Naive B cell (primary cell): ENCODE measurements at places on chromosomes 6 and 20.

DNA sequence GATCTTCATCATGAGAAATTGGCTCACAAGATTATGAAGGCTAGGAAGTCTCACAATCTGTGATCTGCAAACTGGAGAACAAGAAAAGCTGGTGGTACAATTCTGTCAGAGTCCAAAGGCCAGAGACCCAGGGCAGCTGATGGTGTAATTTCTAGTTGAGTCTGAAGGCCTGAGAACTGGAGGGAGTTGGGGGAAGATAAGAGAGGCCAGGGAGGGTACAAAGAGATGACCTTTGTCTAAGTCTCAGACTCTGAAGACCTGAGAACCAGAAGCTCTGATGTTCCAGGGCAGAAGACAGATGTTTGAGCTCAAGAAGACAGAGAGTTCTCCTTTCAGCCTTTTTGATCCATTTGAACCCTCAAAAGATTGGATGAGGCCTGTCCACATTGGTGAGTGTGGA, 280.6 kb downstream of the HDGFL1 start:
- no peaks in the 10 kb centered on the region for H3K36me3 ChIP-seq
- no peak overlapping the region for H3K4me3 ChIP-seq
- no peaks in the 10 kb centered on the region for H3K4me1 ChIP-seq

GRCh38 chr6:30102970-30103871, 9.7 kb downstream of the TRIM31 start:
- H3K4me3 ChIP-seq, result peak overlapping the region; percentile 84
- peaks cover 35% of the 10 kb centered on the region for H3K4me1 ChIP-seq
- DNase-seq, result peak; percentile 77
- peak overlapping the region; percentile 72 for H3K27ac ChIP-seq
- H3K36me3 ChIP-seq, result no peaks in the 10 kb centered on the region

- H3K27ac ChIP-seq, result no peak overlapping the region
- DNase-seq, result no peak
- H3K36me3 ChIP-seq, result no peaks in the 10 kb centered on the region
- no peaks in the 10 kb centered on the region for H3K4me1 ChIP-seq
Measured at GRCh38 chr6:113339209-113339608, 517.9 kb upstream of the MARCKS start.

- peaks cover 35% of the 10 kb centered on the region for H3K4me1 ChIP-seq
- DNase-seq, result peak; percentile 51
- H3K27ac ChIP-seq, result no peak overlapping the region
- H3K36me3 ChIP-seq, result no peaks in the 10 kb centered on the region
- H3K27me3 ChIP-seq, result peaks cover 13% of the 10 kb centered on the region
Measured at GRCh38 chr6:157381631-157382621, 936 bp downstream of the ZDHHC14 start.

- DNase-seq, result no peak
- H3K27ac ChIP-seq, result no peak overlapping the region
- peaks cover 10% of the 10 kb centered on the region for H3K27me3 ChIP-seq
- no peak overlapping the region for H3K4me3 ChIP-seq
- H3K36me3 ChIP-seq, result no peaks in the 10 kb centered on the region
- peaks cover 4% of the 10 kb centered on the region for H3K4me1 ChIP-seq
Measured at GRCh38 chr6:47353871-47354270, 44.2 kb upstream of the TNFRSF21 start.

- peaks cover 8% of the 10 kb centered on the region for H3K4me1 ChIP-seq
- peak overlapping the region; percentile 87 for H3K4me3 ChIP-seq
- H3K27me3 ChIP-seq, result peaks cover 53% of the 10 kb centered on the region
Measured at GRCh38 chr20:51156041-51156982, 133.4 kb upstream of the KCNG1 start.

- H3K4me1 ChIP-seq, result peaks cover 4% of the 10 kb centered on the region
- no peak overlapping the region for H3K4me3 ChIP-seq
- H3K27ac ChIP-seq, result no peak overlapping the region
- H3K27me3 ChIP-seq, result peaks cover 57% of the 10 kb centered on the region
Measured at GRCh38 chr6:166662690-166663089, 35.6 kb upstream of the RPS6KA2 start.

- no peaks in the 10 kb centered on the region for H3K36me3 ChIP-seq
- H3K4me3 ChIP-seq, result no peak overlapping the region
- H3K27ac ChIP-seq, result peak overlapping the region; percentile 76
- peaks cover 39% of the 10 kb centered on the region for H3K27me3 ChIP-seq
- H3K4me1 ChIP-seq, result peaks cover 15% of the 10 kb centered on the region
Measured at GRCh38 chr6:29564875-29565274, 5.3 kb upstream of the UBD start.

- no peaks in the 10 kb centered on the region for H3K4me1 ChIP-seq
- peaks cover 19% of the 10 kb centered on the region for H3K36me3 ChIP-seq
- no peak overlapping the region for H3K27ac ChIP-seq
- H3K4me3 ChIP-seq, result no peak overlapping the region
Measured at GRCh38 chr20:37452236-37452635, 68.8 kb upstream of the NNAT start.

DNA sequence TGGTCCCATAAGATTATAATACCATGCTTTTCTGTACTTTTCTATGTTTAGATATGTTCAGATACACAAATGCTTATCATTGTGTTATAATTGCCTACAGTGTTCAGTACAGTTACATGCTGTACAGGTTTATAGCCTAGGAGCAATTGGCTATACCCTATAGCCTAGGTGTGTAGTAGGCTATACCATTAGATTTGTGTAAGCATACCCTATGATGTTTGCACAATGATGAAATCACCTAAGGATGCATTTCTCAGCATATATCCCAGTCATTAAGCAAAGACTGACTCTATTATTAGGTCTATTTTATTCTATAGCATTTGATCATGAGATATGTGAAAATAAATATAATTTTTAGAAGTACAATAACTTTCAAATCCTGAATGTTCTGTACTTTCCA, 36.6 kb downstream of the HCRTR2 start:
- H3K4me1 ChIP-seq, result no peaks in the 10 kb centered on the region
- H3K27me3 ChIP-seq, result no peaks in the 10 kb centered on the region
- DNase-seq, result no peak
- no peak overlapping the region for H3K27ac ChIP-seq
- H3K36me3 ChIP-seq, result no peaks in the 10 kb centered on the region
- no peak overlapping the region for H3K4me3 ChIP-seq

DNA sequence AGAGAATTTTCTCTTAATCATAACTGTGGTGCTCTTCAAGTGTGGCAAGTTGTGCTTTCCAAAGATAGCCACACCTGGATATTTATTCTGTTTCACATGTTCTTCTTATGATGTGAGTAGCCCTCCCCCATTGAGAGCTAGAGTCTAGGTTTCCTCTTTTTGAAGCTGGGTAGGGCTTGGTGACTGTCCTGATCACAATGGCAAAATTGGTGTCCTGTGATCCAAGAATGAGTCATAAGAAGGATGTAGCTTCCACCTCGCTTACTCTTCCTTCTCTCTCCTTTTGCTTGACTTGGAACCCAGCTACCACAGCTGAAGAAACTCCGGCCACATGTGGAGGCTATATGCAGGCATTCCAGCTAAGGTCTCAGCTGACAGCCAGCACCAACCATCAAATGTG, 7.4 kb upstream of the IGF2R start:
- DNase-seq, result no peak
- no peaks in the 10 kb centered on the region for H3K36me3 ChIP-seq
- H3K27ac ChIP-seq, result no peak overlapping the region
- H3K4me3 ChIP-seq, result no peak overlapping the region
- H3K27me3 ChIP-seq, result peaks cover 7% of the 10 kb centered on the region

GRCh38 chr6:14029605-14030004, 88.0 kb upstream of the CD83 start:
- no peak overlapping the region for H3K27ac ChIP-seq
- H3K4me3 ChIP-seq, result no peak overlapping the region
- H3K27me3 ChIP-seq, result peaks cover 36% of the 10 kb centered on the region
- no peak for DNase-seq

- DNase-seq, result no peak
- H3K27ac ChIP-seq, result no peak overlapping the region
- H3K27me3 ChIP-seq, result no peaks in the 10 kb centered on the region
- H3K4me3 ChIP-seq, result no peak overlapping the region
Measured at GRCh38 chr20:11018668-11019170, 344.9 kb upstream of the JAG1 start.

DNA sequence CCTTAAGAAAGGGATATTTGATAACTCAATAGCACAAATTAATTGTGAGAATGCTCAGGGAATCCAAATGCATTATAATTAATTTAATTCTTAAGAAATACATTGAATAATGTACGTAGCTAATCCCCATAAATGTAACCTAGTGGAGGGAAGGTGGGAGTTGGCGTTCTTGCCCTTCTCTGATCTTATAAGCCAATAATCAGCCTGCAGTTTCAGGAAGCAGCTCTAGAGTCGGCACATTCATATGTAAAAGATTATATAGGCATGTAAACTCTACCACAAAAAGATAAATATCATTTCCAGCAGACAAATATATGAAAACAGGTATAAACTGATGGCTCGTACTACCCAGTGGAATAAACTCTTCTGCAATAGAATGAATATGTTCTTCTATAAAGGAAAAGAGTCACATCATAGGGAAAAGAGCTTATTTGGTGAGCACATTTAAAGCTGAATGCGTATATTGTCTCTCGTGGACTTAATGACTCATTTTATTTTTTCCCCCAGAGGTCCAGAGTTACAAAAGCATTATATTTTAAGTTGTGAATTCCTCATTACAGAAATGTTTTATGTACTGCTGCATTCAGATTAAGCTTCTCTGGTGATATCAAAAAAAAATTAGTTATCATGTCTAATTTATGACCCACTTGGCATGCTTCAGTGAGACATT, 112.2 kb downstream of the TFAP2A start:
- no peak overlapping the region for H3K4me3 ChIP-seq
- no peaks in the 10 kb centered on the region for H3K27me3 ChIP-seq
- H3K4me1 ChIP-seq, result no peaks in the 10 kb centered on the region
- DNase-seq, result no peak
- H3K36me3 ChIP-seq, result no peaks in the 10 kb centered on the region

DNA sequence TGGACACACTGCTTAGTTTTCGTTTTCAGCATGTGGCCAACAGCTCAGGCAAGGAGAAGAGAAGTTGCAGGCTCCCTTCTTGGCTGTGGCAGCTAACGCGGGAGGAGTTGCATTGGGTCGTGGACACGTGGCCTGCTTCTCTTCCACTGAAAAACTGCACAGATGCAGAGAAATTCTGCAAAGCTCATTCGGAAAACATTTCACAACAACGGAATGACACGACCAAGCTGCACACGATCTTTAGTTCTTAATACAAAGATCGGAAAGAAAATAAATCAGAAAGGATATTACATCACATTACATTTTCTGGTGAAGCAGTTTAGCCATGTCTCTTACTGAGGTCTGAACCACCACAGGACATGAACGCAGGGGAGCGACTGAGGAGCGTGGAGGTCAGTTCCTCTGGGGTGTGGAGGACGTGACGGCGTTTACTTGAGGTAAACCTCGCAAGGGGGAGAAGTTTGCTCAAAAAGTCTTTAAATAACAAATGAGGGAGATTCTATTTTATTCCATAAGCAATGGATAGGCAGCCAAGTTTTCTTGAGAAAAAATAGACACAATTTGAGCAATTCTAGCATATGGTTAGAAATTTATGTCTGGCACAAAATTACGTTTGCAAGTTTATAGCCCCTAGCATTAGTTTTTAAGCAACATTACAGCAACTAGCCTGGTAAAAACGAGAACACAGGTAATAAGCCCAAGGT, 178.3 kb downstream of the THBS2 start:
- no peaks in the 10 kb centered on the region for H3K4me1 ChIP-seq
- no peak overlapping the region for H3K4me3 ChIP-seq
- H3K27me3 ChIP-seq, result no peaks in the 10 kb centered on the region

DNA sequence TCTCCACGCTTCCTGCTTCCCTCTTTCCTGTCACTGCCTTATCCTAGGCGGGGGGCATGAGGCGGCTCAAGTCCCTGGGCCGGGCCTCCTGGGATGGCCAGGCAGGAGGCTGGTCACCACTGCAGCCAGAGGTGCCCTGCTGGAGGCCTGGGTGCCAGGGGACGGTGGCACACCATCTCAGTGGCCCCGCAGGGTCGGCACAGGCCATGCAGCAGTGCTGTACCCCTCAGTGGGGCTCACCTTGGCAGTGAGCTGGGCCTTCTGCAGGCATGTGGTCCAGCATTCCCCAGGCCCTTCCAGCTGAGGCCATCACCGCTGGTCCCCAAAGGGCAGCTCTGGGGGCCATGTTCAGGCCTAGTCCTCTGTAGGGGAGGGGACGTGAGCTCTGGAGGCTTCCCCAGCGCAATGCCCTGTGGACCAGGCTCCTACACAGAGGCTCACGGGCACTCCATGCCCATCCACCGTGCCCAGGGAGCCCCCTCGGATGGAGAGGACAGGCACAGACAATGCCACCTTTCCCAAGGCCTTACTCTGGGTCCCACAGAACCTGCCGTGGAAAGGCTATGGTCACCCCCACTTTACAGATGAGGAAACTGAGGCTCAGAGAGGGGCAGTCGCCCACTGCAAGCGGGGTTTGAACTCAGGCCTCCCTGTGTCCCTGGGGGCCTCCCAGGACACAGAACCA, 123.8 kb downstream of the TAF4 start:
- peaks cover under 1% of the 10 kb centered on the region for H3K27me3 ChIP-seq
- DNase-seq, result no peak
- H3K4me1 ChIP-seq, result no peaks in the 10 kb centered on the region

DNA sequence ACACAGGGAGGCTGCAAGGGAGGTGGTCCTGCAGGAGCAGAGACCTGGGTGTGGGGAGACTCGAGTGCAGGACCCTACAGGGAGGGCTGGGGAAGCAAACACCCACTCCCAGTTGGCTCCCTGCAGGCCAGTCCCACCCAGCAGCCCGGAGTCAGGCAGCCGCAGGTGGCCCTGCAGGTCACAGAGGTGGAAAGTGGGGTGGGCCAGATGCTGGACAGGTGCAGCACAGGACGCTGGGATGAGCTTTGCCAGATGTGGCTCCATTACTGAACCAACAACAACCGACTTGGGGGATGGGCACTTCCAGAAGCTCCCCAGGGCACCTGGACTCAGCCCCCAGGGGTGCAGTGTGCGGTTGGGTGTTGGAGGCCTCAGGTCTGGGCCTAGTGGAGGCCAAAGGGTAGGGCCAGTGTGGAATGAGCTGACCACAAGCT, 26.6 kb upstream of the MYT1 start:
- no peak overlapping the region for H3K27ac ChIP-seq
- DNase-seq, result no peak
- H3K27me3 ChIP-seq, result peaks cover 33% of the 10 kb centered on the region
- no peaks in the 10 kb centered on the region for H3K36me3 ChIP-seq
- H3K4me3 ChIP-seq, result no peak overlapping the region
- H3K4me1 ChIP-seq, result no peaks in the 10 kb centered on the region

GRCh38 chr20:57396212-57396983, 5.2 kb downstream of the RBM38 start:
- H3K27me3 ChIP-seq, result no peaks in the 10 kb centered on the region
- H3K4me3 ChIP-seq, result peak overlapping the region; percentile 90
- H3K27ac ChIP-seq, result peak overlapping the region; percentile 100
- peaks cover 67% of the 10 kb centered on the region for H3K4me1 ChIP-seq
- H3K36me3 ChIP-seq, result peaks cover 14% of the 10 kb centered on the region

- no peak for DNase-seq
- no peaks in the 10 kb centered on the region for H3K4me1 ChIP-seq
- H3K36me3 ChIP-seq, result peaks cover 8% of the 10 kb centered on the region
- no peak overlapping the region for H3K27ac ChIP-seq
- no peak overlapping the region for H3K4me3 ChIP-seq
- no peaks in the 10 kb centered on the region for H3K27me3 ChIP-seq
Measured at GRCh38 chr6:11789744-11790143, 11.1 kb upstream of the ADTRP start.
